ENCODE measurements at places on chromosomes 2 and 18.

DNA sequence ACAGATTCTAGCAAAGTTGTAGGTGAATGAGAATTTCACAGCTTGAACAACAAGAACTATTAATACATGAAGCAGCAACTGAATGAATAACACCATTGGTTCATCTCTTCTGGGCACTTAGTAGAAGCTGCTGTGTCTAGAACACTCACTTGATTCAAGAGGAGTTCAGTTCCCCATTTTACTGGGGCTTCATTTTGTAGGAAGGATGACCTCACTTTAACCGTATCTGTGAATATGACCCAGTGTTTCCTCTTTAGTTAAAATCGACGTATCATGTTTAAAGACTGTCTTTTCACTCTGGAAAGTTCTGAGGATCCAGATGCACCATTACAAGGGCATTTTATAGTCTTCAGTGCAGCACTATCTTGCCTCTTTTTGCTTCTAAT lies 47.8 kb downstream of the LRRTM1 start:
- DNase-seq, result no peak

- DNase-seq, result no peak
Observed at GRCh38 chr2:86033751-86034692, 71.7 kb downstream of the POLR1A start.

GRCh38 chr2:188937228-188938220 lies 36.6 kb upstream of the COL3A1 start:
- DNase-seq, result no peak

DNA sequence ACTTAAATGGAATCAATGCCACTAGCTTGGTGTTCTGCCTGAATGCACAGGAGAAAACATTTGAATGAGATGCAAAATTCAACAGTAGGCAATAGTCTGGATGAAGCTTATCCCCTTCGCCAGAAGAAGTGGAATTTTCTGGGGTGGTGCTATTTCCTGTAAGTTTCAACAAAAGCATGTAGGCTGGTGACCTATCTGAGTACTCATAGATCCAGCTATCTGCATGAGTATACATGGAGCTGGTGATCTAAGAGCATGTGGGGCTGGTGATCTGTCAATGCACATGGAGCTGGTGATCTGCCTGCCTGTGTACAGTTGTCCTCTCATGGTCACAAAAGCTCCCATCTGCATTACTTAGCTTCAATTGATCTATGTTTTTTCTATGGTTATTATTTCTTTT lies 71.2 kb downstream of the SLC9A4 start:
- DNase-seq, result no peak

GRCh38 chr2:138779781-138780445 lies at the start of gene NXPH2:
NXPH2 (minus strand) TSS chr2:138780390; CDS start chr2:138780241, 149 bp downstream.
- peak; percentile 67 for DNase-seq

DNA sequence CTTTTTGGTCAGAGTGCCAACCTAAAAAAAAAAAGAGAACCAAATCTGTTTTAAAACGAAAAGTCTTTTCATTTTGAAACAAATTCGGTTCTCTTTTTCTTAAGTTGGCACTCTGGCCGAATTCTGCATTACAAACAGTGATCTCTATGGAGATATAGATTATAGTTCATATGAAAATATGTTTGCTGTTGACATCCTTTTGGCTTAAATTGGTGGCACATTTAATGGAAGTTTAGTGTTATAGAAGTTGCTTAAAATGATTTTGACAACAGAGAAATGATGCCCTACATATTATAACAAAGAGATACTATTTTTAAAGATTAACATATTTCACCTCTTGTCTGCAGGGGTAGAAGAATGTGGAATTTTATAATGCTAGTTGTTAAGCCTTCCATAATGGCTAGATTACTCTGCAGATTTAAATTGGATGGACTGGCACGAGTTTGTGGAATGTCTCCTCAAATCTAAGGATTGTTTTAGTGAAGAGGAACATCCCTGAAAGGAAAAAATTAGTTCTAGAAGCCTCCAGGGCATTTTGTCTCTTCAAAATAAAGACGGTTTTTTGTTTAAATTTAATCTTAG lies 222.9 kb upstream of the CDH2 start:
- DNase-seq, result no peak

- DNase-seq, result no peak
Observed at GRCh38 chr2:36367486-36367885, 11.9 kb downstream of the CRIM1 start.

DNA sequence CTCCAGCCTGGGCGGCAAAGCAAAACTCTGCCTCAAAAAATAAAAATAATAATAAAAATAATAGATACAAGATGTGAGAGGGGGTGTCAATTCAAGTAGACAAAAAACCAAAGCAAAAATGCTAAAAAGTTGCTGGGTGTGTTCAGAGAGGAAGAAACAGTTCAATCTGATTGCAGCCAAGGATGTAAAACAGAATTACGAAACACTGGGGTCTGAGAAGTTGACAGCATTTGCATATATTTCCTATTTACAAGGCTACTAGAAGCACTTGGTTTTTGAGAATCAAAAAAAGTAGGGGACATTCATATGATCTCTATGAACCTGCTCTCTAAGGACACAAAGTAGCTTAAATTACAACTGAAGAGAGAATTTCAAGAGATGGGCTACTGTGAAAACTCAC lies 7.6 kb downstream of the TRIP12 start:
- no peak for DNase-seq

Data from D341Med (cell line).